NCI-H187 treated with DMSO at 0.1 percent for 48 hours (cell line): ENCODE measurements at places on chromosomes 12 and 14.

DNA sequence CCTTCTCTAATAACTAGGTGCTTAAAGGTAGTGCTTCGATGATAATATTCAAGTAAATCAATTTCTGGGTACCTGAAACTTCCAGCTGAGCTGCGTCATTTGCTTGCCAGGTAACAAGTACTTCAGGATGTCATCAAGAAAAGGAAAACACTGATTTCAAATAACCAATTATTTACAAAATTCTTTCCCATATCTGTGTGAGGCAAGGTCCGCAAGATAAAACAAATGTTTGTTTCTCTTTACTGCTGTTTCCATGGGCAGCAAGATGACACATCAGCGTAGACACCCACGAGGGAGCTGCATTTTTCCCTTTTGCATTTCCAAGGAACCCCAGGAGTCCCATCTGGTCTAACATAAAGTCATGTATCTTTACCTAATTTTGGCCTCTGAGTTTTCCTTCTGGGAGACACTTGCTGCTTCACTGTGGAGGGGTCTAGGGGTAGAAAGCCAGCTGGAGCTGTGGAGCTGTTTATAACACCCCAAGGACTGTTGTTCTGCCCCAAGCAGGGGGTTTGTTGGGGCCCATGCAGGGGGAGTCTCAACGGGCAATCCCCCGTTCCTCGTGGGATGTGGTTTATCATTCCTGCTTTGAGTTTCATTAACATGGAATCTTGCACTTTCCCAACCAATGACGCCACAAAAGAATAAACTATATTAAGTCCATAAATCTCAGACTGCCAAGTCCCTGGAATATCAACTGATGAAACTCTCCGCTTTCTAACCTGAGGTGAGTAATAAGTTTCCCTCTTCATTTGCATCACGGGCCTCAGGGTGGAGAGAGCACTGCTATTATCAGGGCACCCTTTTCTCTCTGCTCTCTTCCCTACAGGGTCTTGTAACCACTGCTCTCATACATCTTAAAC, 112.8 kb upstream of the PELI2 start:
- DNase-seq = no peak

DNA sequence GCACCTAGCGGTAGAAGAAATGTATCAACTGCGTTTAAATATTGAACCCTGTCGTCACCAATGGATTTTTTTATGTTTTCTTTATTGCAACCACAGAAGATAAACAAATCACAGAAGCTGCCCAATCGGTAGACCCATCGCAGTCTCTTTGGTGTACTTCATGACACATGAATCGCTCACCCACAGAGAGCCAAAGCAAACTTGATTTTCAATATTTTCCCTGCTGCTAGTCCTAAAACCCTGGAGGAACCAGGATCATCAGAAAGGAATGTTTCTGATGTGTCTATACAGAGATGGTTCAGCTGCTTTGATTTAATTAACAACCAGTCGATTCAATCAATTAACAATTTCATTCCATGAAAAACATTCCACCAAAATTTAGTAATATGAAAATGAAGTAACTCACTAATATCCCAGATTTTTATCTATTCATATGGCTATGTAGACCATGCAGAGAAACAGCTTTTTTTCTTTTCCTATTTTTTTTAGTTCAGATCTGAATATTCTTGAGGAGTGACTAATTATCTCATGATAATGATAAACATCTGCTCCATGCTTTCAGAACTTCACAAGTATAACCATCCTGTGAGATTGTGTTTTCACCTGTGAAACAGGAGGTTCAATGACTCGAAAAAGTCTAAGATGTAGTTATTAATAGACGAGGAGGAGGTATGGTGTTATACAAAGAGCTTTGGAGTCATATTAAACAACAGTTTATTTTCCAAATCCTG, 46.1 kb downstream of the DIO2 start:
- DNase-seq = no peak

DNA sequence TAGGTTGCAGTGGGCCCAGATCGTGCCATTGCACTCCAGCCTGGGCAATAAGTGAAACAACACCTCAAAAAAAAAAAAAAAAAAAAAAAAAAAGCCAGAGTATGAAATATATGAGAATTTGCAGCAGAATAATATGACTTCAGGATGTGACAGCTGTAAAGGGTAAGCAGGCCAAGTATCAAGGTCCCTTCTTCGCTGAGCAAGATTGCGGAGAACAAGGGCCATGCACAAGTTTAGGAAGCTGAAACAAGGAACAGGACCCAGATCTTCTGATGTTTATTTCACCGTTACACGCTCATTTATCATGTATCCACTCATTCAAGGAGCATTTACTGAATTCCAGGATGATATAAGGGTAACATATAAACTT, 659 bp upstream of the FOXJ2 start:
- no peak for DNase-seq

- DNase-seq = no peak
These were observed 31.8 kb upstream of the CMAS start for GRCh38 chr12:22014041-22014782.

- no peak for DNase-seq
These were observed 15.8 kb downstream of the ABCC9 start for GRCh38 chr12:21925296-21925913.

DNA sequence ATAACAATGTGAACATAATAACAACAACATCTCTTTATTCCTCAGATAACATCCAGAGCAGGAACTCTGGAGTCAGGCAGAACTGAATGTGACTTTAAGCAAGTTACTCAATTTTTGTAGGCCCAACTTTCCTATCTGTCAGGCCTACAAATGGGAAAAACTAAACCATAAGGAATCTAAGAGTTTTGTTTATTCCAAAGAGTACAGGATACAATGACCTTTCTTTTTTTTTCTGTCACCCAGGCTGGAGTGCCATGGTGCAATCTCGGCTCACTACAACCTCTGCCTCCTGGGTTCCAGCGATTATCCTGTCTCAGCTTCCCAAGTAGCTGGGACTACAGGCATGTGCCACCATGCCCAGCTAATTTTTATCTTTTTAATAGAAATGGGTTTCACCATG, 9.4 kb downstream of the LPCAT3 start:
- no peak for DNase-seq

DNA sequence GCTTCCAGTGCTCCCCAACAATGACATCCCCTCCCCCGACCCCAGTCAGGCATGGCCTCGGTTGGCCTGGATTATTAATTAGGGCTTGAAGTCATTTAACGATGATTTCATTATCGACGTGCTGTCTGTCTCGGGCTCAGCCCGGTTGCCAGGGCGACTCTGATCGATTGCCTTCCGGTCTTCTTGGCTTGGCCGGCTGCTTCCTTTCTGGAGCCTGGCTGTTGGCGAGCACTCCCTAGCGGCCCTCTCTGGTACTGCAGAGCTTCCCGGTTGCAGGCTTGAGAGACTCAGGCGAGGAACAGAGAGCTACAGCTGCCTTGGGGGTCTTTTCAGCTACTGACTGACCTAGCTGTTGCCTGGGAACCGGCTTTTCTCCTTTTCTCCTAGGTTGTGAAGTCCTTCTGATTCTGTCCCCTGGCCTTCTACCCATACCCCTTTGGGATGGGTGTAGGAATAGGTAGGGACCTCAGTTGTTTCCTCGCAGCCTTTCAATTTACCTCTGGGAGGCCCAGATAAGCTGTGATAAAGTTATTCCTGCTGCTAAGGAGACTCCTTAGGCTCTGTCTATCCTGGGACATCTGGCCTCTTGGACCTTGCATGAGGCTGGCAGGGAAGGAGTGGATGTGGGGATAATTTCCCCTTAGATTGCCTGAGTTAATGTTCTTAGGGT, 5.5 kb upstream of the CISTR start:
- peak; percentile 58 for DNase-seq

DNA sequence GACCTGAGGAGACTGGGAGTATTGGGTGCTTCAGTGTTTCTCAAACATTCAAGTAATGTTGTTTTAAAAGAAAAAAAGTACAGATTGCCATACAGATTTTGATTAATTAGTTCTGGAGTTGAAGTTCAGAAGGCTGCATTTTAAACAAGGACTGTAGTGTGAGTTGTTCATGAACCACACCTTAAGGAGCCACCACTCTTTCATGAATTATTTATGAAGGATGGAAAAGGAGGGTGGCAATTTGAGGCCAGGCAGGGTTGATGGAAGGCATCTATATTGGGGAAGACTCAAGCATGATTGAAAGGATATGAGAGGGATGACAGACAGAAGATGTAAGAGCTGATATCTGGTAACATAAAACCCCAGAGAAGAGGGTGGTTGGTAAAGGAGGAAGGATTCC, 146.6 kb upstream of the CAND1 start:
- no peak for DNase-seq

DNA sequence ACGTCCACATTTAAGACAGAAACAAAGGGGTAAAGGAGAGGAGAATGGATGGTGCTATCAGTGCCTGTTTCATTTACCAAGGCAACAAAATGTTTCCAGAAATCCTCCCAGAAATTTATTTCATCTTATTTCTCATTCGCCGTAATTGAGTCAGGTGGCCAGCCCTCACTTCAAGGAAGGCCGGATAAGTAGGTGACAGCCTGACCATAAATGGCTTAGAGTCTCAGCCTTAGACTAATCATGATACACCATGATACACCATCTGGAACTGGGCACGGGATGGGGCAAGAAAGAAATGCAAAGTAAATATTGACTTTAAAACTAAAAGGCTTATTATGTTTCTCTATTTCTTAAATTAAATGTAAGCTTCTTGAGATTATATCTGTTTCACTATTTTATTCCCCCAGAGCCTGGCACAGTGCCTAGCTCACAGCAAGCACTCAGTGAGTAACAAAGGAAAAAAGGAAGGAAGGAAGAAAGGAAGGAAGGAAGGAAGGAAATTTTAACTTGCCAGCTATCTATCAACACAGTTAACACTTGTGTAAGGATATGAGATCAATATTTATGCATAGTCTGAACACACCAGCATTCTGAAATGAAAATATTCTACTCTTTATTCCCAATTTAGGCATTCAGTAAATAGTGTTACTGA, 106.1 kb upstream of the FSCB start:
- DNase-seq = no peak

- no peak for DNase-seq
These were observed 132.3 kb downstream of the C12orf75 start for GRCh38 chr12:105462831-105463230.

DNA sequence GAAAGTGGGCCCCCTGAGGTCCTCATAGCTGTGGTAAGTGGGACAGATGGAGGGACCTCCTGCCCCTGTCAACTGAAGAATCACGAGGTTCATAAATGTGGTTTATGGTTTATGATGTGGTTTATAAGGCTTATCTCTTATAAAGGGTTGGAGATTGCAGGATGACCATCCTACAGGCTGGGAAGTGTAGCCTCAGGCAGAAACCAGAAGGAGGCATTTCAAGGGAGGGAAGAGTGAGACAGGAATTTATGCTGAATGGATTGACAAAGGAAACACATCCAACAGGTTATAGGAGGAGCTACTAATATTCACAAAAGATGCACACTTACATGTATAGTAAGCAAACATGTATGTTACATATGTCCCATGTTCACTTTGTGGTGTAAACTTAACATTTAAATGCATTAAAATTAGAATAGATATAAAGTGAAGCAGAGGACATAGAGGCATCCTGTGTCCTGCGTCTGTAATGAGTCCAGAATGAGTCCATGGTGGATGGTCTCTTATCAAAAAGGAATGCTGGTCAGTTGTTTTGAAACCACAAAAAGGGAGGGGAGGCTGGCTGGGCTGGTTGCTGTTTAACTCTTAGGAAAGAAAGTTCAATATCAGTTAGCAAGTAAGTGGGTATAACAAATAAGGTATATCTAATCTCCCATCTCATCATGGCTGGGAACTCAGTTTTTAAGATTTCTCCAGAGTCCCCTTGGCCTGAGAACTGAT, 149.0 kb upstream of the RMST start:
- no peak for DNase-seq

GRCh38 chr12:52891044-52891443, 13.8 kb downstream of the KRT8 start:
- no peak for DNase-seq

- DNase-seq = no peak
These were observed 74.7 kb downstream of the DIO3 start for GRCh38 chr14:101635749-101636560.

GRCh38 chr12:98653866-98654493, 8.9 kb downstream of the APAF1 start:
- peak; percentile 21 for DNase-seq

DNA sequence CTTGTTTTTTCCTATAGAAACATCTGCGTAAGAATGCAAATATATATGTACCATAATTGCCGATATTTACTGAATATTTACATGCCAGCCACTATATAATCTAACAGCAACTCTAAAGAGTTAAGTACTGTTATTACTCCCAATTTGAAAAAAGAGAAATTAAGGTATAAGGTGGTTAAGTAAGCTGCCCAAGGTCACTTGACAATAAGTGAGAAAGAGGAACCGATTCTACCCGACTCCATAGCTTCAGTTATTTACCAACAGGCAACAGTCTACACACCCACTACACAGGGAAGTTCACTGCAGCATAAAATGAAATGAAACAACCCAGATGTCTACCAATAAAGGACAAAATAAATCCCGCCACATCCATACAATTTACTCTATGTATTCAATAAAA, 1.1 kb downstream of the MIS18BP1 start:
- DNase-seq = no peak

GRCh38 chr12:544941-545635, 85.3 kb downstream of the B4GALNT3 start:
- no peak for DNase-seq

- no peak for DNase-seq
These were observed 302.8 kb downstream of the FSCB start for GRCh38 chr14:44204061-44204835.

- no peak for DNase-seq
These were observed 137.0 kb upstream of the MAX start for GRCh38 chr14:65239143-65239937.

DNA sequence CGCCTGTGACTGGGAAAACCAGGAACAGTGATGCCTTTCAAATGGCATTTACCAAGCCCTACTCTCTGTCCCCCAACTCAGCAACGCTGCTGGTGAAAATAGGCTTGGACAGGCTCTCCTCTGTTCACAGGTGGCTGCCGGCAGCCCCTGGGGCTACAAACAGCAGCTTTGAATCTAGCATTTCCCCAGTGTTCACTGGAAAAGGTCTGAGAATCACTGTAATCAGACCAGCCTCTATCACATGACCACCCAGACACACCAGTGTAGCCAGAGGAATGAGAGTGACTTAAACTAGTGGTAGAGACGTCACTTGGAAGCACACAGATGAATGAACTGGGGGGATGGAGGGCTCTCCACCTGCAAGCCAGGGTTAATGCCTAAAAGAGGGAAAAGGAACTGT, 151.8 kb downstream of the FOXN3 start:
- no peak for DNase-seq
